ENCODE measurements at places on chromosomes 6 and 20.
A peak's percentile ranks its signal among the peaks of the same experiment; 100 is the strongest.

DNA sequence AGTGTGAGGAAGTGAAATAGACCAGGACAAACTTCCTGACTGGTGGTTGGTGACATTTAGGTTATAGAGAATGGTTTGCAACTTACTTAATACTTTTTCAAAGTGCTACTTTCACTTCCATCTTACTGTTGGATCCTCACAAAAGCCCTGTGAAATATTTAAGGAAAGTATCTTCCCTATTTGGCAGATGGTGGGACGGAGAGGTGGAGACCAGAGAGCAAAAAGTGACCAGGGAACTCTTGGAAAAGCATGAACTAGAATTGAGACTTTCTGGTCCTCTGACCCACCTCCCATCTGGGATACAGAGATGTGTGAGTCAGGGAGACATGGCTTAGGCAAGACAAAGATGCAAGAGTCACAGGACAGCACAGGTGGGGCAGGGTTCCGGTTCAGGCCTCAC lies 3.0 kb downstream of the TRIM10 start:
- DNase-seq: no peak

- no peak for DNase-seq
Measured at GRCh38 chr6:3457710-3458602, 1.1 kb upstream of the SLC22A23 start.

DNA sequence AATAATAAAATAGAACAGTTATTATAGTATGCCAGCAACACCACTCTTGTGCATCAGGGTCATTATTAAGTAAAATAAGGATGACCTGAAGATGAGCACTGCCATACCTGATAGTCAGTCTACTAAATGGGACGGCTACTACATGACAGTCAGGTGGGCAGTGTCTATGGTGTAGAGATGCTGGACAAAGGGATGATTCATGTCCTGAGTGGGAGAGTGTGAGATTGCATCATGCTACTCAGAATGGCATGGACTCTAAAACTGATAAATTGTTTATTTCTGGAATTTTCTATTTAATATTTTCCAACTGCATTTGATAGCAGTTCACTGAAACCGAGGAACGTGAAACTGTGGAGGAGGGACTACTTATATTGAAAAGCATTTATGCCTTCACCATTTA lies 38.8 kb downstream of the SNX9 start:
- DNase-seq: no peak

- no peak for DNase-seq
Measured at GRCh38 chr6:87745966-87746721, 44.1 kb upstream of the AKIRIN2 start.

DNA sequence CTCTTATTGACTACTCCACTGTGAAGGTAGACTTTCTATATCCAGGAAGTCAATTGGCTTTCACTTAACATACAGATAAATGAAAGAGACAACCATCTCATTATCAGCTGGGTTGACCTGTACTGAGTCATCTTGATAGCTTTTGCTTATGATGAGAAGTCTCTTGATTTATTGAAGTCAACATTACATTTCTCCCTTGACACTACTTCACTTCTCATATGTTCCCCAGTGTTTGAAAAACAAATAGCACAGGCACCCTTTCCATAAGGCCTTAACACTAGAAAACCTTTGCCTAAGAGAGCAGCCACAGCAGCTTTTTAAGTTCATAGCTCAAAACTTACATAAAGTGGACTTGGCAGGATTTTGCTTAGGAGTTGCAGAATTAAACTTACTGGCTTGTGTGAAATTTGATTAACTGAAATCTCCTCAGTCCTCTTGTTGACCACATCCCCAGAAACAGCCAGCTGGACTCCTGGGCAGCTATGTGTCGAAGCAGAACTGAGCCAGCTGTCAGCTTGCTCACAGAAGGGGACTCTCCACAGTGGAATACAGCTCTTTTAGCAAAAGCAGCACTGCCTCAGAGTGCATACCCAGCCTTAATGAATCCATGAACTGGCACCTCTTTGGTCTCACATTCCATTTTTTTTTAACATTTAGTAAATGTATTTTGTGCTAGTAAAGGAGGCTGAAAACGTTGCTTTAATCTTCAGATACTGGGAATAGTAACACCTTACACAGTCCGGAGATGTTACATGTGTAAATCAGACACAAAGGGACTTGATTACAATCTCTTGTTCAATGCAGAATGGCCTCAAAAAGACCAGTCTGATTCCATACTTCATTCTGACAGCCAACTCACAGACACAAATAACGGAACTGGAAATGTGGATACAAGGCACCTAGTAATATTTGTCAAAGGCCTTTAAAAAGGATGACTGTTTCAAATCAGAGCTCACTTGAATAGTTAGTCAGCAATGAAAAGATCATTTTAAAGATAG lies 1532.7 kb downstream of the HACE1 start:
- DNase-seq: no peak

GRCh38 chr6:118216751-118217150 lies 309.7 kb downstream of the SLC35F1 start:
- no peak for DNase-seq

GRCh38 chr6:44701637-44702101 lies 314.2 kb downstream of the CDC5L start:
- DNase-seq: no peak

- no peak for DNase-seq
Measured at GRCh38 chr6:35755278-35755924, 18.6 kb downstream of the ARMC12 start.

DNA sequence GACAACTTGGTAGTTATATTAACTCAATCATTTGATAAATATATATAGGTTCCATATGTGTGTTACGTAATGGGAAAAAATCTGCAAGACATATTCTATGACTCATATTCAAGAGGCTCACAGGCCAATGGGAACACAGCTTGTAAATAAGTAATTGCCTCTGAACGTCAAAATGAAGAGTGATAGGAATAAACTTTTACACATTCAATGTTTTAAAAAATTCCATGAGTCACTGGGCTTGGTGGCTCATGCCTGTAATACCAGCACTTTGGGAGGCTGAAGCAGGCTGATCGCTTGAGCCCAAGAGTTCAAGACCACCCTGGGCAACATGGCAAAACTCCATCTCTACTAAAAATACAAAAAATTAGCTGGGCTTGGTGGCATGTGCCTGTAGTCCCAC lies 209.4 kb upstream of the MCHR2 start:
- DNase-seq: no peak

- no peak for DNase-seq
Measured at GRCh38 chr20:19975901-19976300, 41.3 kb upstream of the NAA20 start.

- DNase-seq: no peak
Measured at GRCh38 chr6:74277777-74278186, 581.8 kb downstream of the CD109 start.

GRCh38 chr20:50737352-50737751 lies 6.0 kb downstream of the PARD6B start:
- no peak for DNase-seq

DNA sequence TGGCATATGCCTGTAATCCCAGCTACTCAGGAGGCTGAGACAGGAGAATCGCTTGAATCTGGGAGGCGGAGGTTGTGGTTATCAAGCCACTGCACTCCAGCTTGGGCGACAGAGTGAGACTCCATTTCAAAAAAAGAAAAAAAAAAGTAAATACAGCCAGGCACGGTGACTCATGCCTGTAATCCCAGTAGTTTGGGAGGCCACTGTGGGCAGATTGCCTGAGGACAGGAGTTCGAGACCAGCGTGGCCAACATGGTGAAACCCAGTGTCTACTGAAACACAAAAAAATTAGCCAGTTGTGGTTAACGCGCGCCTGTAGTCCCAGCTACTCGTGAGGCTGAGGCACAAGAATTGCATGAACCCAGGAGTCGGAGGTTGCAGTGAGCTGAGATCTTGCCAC lies 1.5 kb upstream of the NINL start:
- DNase-seq: no peak

DNA sequence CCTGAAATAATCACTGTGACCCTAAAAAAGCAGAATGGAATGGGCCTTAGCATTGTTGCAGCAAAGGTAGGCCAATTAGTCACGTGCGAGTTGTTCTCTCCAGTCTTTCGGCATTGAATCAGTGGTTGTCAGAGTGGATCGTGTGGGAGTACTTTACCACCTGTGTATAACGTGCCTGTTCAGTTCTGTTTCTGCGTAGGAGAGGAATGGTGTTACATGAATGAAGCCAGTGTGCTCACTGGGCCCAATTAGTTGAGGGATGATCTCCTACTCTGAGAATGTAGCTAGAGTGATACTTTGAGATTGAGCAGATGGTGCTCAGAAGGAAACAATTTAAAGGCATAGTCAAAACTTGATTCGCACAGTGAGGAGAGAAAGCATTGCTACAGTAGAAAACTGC lies 72.4 kb upstream of the KIF25 start:
- DNase-seq: no peak

- no peak for DNase-seq
Measured at GRCh38 chr6:138544501-138544900, 45.2 kb upstream of the NHSL1 start.

DNA sequence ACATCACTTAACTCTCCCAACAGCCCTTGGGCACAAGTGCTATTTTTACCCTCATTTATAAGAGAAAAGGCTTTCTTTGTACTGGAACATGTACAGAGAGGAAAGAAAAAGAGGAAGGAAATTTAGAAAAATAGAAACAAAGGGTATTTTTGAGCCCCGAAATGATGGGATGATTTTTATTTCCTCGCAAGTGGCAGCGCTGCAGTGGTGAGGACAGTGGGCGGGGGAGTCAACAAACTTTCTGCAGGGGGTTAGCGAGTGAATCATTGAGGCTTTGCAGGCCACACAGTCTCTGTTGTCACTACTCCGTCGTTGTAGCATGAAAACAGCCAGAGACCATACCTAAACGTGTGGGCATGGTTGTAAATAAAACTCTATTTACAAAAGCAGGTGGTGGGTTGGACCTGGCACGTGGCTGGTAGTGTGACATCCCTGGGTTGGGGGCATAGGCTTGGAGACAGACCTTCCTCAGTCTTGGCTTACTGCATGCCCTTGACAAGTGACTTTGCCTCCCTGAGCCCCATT lies 25.5 kb upstream of the OCSTAMP start:
- DNase-seq: peak; percentile 85

- DNase-seq: peak; percentile 55
Measured at GRCh38 chr6:12962987-12963386, 246.4 kb downstream of the PHACTR1 start.

DNA sequence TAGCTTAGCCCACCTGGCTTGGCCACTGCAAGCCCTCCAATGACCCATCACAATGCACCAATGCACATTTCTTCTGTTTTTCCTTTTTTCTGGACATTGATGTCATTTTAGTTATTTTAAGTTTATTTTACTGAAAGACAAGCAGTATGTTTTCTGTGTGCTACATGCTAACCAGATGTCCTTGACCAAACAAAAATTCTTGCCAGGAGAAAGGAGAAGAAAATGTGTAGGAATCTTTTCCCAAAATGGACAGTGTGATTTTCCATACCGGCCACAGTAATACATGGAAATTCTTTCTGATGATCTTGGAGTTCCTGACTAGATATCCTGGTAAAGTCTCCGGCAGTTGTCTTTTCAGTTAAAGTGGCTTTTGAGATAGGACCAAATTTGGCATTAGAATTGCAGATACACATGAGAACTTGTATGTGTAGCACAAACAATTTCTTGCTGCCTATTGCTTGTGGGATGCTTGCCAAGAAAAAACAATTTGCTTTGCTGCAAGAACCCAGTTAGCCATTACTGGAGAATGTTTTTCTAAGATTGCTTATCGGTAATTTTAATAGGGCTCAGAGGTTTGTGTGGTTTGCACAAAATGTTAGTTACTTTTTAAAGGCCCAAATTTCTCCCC lies 696.5 kb upstream of the CITED2 start:
- no peak for DNase-seq

DNA sequence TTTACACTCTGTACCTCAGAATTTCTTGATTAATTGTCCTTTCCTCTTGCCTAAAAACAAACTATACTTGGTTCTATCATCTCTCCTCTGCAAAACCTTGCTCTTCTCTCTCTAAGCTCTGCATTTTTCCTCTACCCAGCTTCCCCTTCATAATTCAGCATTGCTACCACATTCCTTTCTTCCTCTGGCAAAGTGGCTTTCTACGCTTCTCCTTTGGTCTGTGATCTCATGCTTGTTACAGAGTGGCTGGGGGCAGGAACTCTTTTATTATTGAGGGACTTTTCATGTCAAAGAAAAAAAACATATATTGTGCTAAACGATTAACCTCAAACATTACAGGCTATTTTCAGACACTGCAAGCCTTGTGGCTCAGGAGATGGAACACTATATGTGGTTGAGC lies 333.3 kb upstream of the KCNQ5 start:
- DNase-seq: no peak

- DNase-seq: no peak
Measured at GRCh38 chr20:5602346-5602745, 147.9 kb upstream of the SHLD1 start.

DNA sequence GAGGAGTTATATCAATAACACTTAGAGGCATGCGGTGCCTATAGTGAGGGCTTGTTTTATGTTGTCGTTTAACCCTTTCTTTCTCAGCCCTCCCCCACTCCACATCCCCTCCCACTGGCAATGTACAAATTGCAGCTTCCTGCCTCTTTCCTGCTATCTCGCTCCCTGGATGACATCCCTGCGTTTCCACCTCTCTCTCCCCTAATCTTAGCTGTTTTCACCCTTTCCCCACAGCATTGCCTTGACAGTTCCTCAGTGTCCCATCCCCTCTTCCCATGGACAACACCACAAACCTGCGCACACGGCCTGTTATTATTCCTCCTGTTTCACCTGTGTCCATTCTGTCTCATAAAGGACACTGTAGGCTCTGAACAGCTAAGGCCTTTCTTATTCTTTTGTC lies 34.5 kb downstream of the MYB start:
- DNase-seq: no peak

DNA sequence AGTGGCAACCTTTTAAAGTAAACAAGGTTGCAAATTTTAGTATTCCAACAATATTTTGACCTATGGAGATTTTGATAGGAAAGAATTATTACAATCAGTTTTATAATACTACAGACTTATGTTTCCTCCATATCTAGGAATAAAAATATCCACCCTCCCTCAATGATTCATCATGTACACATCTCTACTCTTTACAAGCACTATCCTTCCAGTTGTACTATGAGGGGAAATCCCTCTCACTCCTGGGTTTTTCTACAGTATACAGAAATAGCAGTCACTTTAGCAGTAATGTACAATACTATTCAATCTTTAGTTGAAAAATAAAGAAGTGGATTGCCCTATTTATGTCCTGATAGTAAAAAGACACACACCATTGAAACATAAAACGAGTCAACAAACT lies 46.3 kb upstream of the SCML4 start:
- peak; percentile 4 for DNase-seq

GRCh38 chr6:147017153-147017552 lies 187.1 kb upstream of the STXBP5 start:
- no peak for DNase-seq

GRCh38 chr6:142702501-142703460 lies 242.2 kb downstream of the HIVEP2 start:
- peak; percentile 83 for DNase-seq

DNA sequence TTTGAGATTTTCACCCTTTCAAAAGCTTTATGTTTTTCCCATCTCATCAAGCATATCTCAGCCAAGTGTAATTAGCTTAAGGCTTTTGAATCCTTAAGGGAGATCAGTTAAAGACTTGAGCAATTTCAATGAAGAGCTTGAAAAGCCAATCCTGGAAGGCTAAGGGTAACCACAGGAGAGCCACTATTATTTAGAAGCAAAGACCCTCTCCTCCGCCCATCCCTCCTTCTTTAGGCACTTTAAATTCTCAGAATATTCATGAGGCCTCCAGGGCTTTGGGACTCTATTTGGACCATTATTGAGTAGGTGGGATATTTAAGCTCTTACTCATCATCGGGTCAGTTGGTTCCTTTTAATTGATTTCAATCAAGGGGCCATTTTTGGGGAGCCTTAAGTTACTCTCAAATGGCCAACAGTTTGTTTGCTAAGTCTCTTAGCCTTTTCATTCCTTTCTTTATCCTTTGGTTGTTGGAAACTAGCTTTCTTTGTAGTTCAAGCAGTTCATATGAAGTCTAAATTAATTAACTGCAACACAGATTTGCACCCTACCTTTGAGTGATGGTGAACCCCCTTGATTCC lies 567.2 kb downstream of the KIF16B start:
- DNase-seq: no peak

Data from inflammatory macrophage treated with lipopolysaccharide for 1 hour (primary cell).